Activated CD4-positive, alpha-beta T cell treated with anti-CD3 and anti-CD28 coated beads, Interleukin-2, amount 50 U/mL, for 24 hours (primary cell): ENCODE measurements at places on chromosomes 7 and 10.

- DNase-seq = no peak
These were observed 193.7 kb upstream of the SVIL start for GRCh38 chr10:29828440-29828894.

- no peak for DNase-seq
These were observed 5.7 kb downstream of the SKAP2 start for GRCh38 chr7:26858735-26859134.

DNA sequence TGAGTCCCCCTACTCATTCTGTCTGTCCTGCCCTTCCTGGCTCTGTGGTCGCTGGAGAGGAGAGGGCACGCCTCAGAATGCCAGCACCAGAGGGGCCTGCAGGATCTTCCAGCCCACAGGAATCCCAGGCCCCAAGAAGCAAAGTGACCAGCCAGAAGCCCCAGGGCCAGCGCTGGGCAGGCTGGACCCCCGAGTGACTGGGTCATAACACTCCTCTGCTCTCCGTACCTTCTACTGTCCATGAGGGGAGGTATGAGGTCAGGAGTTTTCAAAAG, 102.6 kb upstream of the GPR26 start:
- no peak for DNase-seq

GRCh38 chr10:118875087-118875486, 120.3 kb upstream of the CACUL1 start:
- no peak for DNase-seq

DNA sequence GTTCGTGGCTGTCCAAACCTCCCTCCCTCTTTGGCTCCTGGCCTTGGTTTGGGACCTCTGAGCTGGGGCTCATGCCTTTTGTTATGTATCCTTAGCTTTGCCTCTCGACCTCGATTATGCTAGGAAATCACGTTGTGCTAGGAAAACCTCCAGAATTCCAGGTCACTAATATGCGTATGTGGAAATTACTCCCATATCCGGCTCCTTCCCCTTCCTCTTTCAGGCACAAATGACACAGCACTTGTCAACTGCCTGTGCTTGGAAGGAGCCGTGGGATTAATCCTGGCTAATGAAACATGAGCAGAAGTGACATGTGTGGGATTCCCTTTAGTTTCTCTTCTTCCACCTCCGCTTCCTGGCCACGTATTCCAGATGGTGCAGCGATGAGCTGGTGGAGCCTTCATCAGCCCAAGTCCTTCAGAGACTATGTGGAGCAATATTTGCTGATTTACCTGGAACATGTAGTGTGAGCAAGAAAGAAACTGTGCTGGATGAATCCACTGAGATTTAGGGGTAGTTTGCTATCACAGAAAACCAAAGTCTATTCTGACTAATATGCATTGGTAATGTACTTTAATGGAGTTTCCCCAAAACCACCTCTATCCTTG, 149.2 kb downstream of the REEP3 start:
- DNase-seq = no peak

GRCh38 chr7:106501605-106502580, 159.1 kb downstream of the CCDC71L start:
- DNase-seq = no peak

- DNase-seq = no peak
These were observed 37.5 kb upstream of the EGR2 start for GRCh38 chr10:62853710-62854109.

GRCh38 chr10:13670311-13670710, 83.5 kb downstream of the PRPF18 start:
- no peak for DNase-seq

- DNase-seq = no peak
These were observed 36.2 kb downstream of the BMPR1A start for GRCh38 chr10:86792461-86793167.
